Activated CD4-positive, alpha-beta T cell treated with anti-CD3 and anti-CD28 coated beads, Interleukin-2, amount 50 U/mL, for 1 hour (primary cell): ENCODE measurements at places on chromosomes 11 and 22.

- DNase-seq: no peak
These were observed 401.5 kb downstream of the TBC1D22A start for GRCh38 chr22:47163856-47164513.

- DNase-seq: no peak
These were observed 79.4 kb downstream of the ZC3H12C start for GRCh38 chr11:110172468-110173065.

DNA sequence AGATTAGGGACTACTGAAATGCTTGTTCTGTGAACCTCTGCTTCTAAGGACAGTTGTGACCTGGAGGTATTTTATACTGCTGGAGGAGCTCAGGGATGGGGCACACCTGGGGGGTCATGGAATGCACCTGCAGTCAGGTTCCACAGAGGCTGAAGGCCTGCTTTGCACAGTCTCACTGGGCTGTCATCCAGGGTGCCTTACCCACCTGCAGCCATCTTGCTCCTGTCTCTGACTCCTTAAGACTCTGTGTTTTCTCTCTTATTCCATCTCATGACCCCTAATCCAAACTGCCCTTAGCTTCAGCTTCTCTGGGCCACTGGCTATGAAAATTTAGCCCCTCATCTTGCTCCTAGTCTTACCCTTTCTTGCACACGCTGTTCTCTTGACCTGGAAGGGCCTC is 127.0 kb upstream of the SNX19 start:
- no peak for DNase-seq

- no peak for DNase-seq
These were observed 9.8 kb downstream of the ZNF74 start for GRCh38 chr22:20403779-20404140.

DNA sequence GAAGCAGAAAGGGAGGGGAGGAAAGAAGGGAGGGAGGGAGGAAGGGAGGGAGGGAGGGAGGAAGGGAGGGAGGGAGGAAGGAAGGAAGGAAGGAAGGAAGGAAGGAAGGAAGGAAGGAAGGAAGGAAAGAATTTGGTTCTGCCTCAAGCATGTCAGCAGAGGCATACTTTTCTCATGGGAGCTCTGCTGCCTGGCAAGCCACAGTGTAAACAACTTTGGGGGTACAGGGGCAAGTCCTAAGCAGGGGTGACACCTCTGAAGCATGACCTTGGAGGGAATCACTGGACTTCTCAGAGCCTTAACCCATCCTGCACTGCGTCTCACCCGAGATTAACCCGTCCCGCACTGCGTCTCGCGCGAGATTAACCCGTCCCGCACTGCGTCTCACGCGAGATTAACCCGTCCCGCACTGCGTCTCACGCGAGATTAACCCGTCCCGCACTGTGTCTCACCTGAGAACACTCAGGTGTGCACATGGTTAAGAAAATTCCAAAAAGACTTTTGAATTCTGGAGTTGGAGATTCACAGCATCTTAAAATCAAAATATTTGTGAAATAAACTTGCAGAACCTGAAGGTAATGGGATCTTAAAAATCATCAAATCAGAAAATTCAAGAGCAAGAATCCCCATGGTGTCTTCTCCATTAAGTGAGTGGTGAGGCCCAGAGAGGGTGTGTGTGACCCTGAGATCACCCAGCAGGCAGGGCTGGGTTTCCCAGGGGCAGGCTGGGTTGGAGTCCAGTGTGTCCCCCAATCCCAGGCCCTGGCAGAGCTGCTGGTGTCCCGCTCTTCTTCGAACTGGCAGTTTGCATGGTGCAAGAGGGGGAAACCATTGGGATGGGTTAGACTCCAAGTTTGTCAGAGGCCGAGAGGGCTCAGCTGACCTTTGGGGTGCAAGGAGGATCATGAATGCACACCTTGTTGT is 190.4 kb downstream of the MN1 start:
- no peak for DNase-seq
